ENCODE measurements at places on chromosomes 6 and 20.

DNA sequence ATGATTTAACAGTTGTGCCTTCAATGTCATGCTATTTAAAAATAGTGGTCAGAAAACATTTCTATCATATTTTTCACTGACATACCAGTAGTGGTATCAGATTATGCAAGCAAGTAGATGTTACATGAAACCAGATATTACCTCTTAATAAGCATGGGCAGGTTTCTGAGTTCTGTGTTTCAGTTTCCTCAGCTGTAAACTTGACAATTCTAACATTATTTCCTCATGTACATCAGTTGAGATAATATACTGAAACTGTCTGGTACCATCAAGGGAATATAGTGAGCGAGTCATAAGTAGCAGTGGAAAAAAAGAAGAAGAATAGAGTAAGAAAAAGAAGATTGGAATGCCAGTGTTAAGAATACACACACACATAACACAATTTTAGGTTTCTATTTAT is 477.9 kb upstream of the MANEA start:
- no peak for DNase-seq

DNA sequence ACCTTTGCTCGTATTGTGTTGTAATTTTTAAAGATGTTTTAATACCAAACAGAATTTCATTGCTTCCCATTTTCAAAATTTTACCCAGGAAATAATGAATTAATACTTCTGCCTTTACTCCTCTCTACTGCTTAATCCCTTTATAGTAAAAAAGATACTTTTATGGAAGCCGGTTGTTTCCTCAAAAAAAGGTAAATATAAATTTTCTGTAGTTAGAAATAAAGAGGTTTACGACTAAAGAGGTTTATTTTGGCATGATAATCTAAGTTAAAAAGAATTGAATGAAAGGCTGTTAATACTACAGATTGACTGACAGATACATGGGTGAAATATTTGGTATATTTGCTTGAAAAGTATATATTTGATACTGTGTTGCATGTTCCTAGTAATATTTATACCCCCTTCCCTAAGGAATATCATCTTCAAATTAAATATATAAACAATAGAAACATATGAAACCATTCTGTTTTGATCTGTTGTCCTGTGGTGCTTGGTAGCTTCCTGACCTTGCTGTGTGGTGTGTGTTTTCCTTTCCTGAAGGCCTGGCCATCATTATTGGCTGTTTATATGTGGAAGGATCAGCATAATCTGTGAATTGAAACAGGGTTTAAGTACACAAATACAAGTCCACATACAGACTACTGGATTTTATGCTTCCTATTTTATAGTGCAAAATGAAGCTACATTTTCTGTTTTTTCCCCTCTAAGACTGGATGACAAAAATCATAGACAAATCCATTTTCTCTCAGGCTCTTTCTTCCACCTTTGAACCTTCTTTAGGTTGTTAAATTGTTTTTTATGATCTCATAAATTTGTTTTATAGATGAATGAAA is 2.3 kb downstream of the LIN28B start:
- DNase-seq = no peak

DNA sequence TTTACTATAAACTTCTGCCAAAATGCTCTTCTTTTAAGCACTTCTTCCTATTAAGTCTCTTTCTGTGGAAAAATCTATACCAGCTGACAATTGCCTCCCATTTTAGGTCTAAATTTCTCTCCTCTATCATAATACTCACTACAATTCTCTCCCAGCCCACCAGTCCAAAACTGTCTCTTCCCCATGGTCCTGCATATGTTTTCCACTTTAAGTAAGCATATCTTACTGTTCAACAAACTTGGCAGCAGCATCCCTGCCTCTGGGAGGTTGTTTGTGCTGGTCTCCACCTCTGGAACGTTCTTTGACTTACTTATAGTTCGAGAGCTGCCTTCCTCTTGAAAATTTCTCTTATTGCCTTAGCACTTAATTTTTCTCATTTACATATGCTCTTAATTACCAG is 180.5 kb downstream of the COL12A1 start:
- no peak for DNase-seq

DNA sequence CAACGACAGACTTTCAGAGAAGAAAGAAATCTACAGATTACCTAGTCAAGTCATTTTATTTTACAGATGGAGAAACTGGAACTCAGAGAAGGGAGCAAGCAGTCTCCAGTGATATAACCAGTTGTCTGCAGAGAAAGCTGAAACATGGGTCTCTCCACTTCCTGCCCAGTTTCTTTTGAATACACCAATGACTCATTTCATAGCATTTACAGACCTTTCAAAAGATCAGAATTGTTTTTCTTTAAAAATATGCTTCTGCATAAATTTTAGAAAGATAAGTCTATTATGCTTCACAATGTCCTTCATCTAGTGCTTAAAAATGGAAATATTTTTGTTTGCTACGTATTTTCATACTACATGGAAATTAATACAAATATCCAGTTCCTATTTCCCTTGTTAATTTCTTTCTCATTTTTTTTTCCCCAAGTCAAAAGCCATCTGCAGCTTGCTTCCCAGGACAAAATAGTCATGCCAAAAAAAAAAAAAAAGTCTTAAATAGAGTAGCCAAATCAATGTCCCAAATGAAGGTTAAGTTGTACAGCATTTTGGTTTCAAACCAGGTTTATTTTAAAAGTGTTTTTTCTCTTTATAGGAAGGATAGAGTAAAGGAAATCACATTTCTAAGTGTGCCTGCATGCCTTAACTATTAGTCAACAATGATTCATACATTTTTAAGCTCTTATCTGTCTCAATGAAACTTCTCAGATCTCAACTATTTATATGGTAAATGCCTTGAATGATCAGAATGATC is 36.9 kb downstream of the ARHGAP18 start:
- no peak for DNase-seq

GRCh38 chr6:158086504-158087223 is 81.4 kb downstream of the SERAC1 start:
- no peak for DNase-seq

GRCh38 chr6:52545406-52546119 is 31.3 kb downstream of the TRAM2 start:
- DNase-seq = no peak

DNA sequence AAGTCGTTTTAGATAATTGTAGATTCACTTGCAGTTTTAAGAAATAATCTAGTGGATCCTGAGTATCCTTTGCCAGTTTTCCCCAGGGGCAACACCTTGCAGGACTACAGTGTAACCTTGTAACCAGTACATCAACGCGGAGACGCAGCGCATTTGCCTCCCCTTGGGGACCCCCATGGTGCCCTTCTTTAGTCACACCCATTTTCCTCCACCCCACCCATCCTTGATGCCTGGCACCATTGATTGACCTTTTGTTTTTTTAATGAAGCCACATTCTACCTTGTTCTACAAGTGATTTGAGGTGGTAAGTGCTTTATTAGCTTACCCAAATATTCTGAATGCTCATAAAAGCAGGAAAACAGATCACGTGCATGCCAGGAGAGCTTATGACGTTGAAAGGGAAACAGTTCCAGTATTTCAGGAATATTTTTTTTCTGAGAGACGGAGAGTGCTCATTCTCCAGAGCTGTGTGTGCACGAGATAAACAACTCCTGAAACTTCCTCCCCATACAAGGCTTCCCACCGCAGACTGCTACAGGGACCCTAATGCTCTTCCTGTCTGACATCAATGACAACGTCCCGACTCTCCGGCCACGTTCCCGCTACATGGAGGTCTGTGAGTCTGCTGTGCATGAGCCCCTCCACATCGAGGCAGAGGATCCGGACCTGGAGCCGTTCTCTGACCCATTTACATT is 35.7 kb downstream of the CDH26 start:
- no peak for DNase-seq

- DNase-seq = no peak
Observed at GRCh38 chr6:82954937-82955577, 110.6 kb downstream of the UBE3D start.

DNA sequence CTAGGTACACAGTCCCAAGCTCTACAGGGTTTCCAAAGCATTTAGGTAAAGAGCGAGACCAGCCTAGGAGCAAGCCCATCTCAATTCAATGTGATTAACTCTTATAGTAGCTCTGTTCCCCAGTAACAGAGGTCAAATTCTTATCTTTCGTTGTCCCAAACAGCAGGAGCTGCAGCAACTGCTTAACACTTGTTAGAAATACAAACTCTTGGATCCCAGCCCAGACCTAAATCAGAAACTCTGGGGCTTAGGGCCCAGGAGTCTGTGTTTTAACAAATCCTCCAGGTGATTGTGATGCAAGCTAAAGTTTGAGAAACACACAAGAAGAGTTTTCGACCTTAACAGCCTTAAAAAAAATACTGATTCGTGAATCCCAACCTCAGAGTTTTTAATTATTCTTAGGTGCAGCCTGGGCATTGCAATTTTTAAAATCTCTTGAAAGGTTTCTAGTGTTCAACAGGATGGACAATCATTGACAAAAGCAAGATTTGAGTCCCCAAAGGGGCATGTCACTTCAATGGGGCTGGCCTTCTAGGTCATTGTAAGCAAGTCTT is 127.4 kb upstream of the HCRTR2 start:
- no peak for DNase-seq

DNA sequence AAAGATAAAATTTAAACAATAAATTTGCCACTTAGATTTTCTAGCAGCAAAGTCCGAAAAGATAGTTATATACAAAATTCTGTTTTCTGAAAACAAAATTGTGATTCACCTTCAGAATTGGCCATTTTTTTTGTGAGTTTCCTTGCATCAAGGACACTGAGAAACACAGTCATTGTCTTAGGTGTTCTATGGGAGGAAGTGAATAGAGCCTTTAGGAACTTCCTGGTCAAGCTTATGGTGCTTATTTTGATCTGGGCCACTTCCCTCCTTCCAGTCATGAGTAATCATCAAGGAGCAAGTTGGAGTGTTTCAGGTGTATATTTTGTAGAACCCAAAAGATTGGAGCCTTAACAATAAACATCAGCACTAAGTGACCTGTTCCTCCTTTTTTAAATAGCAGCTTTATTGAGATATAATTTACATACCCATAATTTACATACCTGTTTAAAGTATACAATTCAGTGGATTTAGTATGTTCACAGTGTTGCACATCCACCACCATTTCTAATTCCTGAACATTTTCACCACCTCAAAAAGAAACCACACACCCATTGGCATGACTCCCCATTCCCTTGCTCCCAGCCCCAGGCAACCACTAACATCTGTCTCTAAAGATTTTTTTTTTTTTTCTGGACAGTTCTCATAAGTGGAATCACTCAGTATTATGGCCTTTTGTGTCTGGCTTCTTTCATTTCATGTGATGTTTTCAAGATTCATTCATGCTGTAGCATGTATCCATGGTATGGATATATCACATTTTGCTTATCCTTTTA is 17.6 kb downstream of the TMEM74B start:
- DNase-seq = no peak

DNA sequence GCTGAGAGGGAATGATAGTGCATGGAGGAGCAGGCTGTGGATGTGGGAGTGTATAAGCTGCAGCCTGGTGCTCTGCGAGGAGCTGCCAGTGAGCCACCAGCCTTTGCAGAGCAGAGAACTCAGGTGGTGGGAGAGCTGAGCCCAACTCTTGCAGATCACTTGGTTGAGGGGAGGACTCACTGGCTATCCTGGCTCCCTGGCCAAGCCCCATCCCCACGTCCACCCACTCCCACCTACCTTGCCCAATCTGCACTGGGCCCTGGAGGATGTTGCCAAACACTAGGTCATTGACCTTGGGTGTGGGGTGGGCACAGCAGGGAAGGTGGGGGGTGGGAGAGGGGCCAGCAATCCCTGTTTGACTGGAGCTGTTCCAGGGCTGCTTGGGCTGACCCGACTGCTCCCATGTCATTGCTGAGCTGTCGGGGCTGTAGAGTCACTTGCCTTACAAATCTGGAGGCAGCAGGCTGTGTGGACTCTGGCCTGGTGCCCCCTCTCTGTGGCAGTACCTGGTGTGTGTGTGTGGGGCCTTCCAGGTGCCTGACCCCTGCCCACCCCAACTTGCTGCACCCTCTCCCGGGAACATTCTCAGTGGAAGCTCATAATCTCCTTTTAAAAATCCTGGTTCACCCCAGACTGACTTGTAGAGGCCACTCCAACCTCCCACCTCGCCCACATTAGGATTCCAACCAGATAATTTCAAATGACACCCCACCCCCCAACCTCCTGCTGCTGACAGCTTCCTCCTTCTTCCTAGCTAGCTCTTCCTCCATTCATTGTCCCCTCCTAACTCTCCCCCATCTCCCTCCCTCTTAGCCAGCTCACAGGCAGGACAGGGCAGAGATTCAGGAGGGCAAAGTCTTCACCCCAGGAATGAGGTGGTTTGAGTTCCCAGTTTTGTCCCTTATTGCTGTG is 162.3 kb downstream of the MRPL14 start:
- no peak for DNase-seq

GRCh38 chr6:41077536-41077935 is 4.8 kb downstream of the NFYA start:
- DNase-seq = no peak

- DNase-seq = no peak
Observed at GRCh38 chr6:146545581-146545980, 1.9 kb downstream of the RAB32 start.

DNA sequence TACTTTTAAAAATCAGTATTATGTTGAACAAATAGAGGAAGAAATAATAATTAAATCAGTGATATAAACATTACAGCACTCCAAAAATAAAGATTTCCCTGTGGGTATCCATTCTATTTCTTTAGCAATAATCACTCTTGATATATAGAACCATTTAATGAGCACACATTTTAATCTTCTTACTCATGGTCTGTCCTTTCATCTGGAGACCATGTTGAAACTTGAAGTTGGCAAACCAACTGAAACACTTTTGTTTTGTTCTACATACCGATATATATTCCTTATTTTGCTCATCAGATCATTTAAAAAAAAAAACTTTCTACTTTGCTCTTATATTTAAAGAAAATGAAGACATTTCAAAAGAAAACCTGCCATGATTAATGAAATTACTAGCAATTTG is 13.4 kb downstream of the C6orf58 start:
- no peak for DNase-seq

DNA sequence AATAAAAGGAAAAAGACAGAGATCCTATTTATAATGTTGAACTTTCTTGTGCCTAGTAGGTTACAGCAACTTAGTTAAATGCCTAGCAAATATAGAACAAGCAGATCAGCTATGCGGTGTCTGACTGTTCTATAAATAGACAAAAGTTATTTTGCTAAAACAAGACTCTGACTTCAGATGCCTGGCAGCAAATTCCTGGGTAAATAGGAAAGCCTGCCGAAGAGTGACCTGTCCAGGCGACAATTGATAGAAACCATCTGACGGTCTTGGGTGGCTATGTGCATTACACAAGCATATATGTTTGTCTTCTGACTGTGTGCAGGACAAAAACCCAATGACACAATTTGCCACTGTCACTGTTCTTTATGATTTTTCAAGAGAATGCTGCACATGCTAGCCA is 38.0 kb upstream of the PDE10A start:
- no peak for DNase-seq
